Skeletal muscle cell (primary cell): ENCODE measurements at places on chromosomes 13 and 19.

DNA sequence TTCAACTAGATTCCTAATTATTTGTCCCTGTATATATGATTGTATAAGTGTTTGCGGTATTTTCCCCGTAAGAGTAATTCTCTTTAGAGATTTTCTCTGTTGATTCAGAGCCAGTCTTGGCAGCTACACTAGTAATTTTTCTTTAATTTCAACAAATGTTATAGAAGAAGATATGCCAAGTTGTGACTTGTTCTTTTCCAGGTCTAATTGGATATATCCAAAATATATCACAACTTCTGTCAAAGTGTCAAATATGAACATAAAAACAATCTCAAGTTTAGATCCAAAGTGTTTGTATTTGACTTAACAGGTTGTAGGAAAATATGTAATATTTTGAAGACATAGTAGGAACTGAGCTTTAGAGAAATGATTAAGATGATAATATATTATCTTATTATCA lies 733.9 kb upstream of the SLITRK5 start:
- no peak for DNase-seq

GRCh38 chr19:16841391-16841926 lies 12.3 kb downstream of the SIN3B start:
- DNase-seq, result no peak

GRCh38 chr19:48471836-48472235 lies 2.7 kb downstream of the CYTH2 start:
- no peak for DNase-seq

DNA sequence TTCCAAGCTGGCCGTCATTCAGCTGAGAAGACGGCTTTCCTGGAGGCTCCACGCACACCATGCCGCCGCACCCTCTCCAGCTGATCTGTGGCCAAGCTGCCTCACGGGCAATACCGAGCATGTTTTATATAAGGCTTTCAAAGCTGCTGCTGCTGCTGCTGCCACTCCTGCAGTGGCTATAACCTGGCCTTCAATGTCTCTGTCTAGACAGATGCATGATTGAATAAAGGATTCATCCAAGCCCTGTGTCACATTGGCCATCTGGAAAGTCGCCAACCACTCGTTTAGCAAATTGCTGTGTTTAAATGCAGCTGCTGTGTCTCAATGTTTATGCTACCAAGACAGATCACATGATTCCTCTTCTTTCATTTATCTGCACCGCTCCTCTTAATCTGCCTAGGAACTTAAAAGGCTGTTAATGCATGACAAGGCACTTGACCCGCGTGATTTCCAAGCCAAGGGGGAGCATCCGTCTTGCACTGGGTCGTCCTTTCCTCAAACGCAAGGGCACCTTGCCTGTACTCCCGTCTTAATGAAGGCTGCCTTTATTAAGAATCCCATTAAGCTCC lies 114.3 kb downstream of the TEX26 start:
- peak; percentile 57 for DNase-seq

- no peak for DNase-seq
Measured at GRCh38 chr13:73411067-73411809, 352.4 kb downstream of the KLF5 start.

- peak; percentile 82 for DNase-seq
Measured at GRCh38 chr19:39078436-39079200, 5.5 kb upstream of the ACP7 start.

DNA sequence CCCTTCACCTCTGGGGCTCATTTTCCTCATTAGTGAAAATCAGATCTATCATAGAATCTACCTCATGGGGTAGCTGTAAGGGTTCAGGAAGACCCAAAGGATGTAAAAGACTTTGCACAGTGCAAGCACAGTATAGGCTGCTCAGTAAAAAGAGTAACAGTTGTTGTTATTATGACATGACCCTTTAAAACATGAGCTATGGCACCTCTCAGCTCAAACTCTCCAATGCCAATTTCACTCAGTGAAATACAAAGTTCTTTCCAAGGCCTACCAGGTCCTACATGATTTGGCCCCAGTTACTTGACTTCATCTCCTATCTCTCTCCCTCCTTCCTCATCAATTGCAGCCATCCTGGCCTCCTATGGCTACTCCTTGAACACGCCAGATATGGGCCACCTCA lies 4.9 kb downstream of the SMG9 start:
- no peak for DNase-seq

DNA sequence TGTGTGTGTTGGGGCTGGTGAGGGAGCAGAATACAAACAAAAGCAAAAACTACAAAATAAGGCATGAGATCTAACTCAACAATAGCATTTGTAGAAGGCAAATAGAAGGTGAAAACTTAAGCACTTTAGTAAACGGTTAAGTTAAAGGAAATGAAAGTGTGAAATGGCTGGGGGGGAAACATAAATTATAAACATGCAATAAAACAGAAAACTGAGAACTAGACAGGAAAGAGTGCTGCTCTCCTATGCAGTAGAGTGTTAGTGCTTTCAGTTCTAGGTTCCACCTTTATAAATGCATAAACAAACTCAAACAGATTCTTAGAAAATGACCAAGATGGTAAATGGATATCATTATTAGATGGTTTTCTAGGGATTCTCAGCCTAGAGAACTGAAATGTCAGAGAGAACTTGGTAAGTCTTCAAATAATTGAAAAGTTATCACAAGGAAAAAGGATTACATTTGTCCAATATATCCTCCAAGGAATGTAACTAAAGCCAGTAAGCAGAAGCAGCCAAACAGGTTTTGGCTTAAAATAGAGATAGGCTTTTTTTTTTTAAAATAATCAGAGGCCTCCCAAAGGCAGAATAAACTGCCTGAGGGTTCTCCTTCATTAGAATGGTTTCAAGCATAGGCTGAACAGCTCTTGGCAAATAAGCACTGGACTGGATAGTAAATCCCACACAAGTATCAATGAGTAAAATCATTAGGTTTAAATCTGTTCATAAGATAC lies 23.3 kb downstream of the RBM26 start:
- no peak for DNase-seq

DNA sequence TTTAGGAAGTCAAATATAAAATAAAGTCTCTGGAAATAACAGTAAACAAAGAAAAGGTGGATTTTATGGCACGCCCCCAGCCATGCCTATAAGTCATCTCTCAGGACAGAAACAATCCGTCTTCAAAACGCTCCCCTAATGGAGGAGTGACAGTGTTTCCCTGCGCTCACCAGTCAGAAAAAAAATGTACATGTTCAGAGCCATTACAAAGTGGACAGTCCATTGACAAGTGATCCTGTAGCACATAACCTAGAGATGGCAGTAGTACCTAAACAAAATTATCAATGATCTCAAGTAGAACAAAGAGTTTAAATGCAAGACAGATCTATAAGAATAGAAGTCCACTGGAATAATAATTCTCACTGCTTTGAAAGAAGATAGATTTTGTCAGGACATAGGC lies 891.7 kb upstream of the MIR17HG start:
- no peak for DNase-seq

- no peak for DNase-seq
Measured at GRCh38 chr13:43301346-43301969, 278.1 kb downstream of the DNAJC15 start.

- no peak for DNase-seq
Measured at GRCh38 chr19:38993271-38993670, 17.7 kb upstream of the FBXO17 start.

DNA sequence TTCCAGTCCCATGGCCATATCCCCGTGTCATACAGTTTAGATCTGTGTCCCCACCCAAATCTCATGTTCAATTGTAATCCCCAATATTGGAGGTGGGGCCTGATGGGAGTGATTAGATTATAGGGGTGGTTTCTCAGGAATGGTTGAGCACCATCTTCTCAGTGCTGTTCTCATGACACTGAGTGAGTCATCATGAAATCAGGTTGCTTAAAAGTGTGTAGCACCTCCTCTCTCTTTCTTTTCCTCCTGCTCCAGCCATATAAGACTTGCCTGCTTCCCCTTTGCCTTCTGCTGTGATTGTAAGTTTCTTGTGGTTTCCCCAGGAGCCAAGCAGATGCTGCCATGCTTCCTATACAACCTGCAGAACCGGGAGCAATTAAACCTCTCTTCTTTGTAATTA lies 197.8 kb downstream of the NALCN start:
- no peak for DNase-seq

DNA sequence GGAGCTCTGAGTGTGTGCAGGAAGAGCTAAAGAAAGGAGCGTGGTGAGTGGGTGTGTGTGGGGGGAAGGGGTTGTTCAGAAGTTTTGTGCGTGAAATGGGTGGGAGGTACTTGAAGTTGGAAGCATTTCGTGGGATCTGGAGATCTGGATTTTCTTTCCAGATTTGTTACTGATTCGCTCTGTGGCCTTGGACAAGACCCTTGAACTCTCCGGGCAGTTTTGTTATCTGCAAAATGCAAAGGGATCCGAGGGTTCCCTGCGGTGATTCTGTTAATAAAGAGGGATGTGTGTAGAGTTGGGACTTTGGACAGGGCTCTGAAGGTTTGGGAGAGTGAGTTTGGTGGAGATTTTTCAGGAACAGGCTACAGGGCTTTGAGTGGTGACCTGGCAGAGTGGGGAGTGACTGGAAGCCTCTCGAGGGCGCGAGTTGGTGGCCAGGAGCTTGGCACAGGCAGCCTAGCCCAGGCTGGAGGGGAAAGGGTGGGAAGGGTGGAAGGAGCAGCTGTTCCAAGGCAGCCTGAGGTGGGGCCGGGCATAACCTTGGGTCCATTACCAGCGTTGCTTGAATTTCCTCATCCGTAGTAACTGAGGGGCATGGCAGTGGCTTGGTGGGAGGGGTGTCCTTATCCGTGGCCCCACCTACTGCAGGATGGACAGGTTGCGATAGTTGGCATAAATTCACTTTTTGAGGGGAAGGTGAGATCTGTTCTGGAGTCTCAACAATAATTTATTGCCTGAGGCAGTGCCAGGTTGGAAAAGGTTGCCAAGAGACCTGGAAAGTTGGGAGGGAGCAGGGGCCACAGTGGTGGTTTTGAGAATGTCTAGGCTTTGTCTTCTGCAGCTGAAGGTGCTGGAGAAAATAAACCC lies 2.1 kb downstream of the ACTN4 start:
- no peak for DNase-seq

DNA sequence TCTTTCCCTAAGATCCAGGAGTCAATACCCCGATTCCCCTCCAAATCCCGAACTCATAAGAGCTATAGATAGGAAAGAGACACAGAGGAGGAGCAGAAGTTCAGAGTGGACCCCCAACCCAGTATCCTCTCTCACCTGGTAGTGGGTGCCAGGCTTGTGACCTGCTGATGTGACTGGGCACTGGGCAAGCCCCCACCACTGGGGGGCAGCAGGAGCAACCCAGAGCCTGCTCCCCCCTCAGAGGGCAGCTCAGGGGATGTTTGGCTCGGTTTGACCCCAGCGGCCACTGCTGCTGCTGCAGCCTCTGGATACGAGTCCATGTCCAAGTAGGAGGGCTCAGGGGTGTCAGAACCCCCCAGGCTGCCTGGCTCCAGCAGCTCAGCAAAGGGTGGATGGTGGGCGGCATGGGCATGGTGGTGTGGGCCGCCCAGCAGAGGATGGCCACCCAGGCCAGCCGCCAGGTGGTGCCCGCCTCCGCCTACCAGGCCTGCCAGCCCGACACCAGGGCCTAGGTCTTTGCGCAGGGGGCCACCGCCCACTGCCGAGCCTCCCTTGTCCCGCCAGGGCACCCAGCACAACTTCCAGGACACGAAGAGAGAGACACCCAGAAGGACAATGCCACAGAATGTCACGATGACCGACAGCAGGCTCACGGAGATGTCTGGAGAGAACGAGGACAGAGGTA lies 7.4 kb downstream of the SYT3 start:
- DNase-seq, result no peak

- no peak for DNase-seq
Measured at GRCh38 chr13:87981416-87981815, 310.2 kb downstream of the SLITRK5 start.

DNA sequence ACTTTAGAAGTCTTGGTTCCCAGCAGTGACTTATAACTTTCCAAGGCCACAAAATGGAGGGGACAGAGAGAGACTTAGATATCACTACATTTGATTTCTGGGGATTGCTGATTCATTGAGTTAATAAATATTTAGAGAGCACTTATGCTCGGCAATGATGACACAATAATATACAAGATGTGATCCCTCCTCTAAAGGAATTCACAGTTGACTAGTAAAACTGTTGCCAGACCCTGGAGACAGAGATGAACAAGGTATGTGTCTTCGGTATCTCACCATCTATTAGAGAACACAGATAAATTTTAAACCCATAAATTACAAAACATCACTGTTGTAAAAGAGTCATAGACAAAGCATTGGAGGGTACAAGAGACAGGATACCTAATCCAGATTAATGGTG lies 437.5 kb downstream of the FOXO1 start:
- DNase-seq, result no peak

- DNase-seq, result no peak
Measured at GRCh38 chr19:23554548-23554947, 132.5 kb downstream of the ZNF675 start.

DNA sequence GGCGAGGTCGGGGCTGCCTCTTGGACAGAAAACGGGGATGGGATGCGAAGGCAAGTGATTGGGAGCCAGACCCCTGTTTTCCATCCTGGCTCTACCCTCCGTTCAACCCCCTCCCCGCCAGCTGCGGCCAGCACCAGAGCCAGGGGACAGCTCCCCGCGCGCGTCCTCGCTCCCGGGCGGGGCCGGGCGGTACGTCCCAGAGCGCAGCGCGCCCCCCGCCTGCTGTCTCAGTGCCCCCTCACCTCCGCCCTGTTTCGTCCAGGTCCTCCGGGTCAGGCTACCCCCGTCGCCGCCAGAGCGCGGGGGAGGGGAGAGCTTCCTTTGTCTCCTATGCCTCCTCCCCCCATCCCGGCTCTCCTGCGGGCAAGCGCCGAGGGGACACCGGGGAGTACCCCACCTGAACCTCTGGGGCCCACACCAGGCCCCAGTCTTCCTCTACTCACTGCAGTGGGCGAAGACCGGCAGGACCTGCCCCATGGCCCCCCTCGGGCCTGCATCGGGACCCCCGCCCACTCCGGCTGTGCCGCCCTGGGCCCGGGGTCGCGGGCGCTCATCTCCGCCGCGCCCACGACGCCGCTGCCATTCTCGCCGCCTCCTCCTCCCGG lies 396 bp downstream of the RTN2 start:
- no peak for DNase-seq

DNA sequence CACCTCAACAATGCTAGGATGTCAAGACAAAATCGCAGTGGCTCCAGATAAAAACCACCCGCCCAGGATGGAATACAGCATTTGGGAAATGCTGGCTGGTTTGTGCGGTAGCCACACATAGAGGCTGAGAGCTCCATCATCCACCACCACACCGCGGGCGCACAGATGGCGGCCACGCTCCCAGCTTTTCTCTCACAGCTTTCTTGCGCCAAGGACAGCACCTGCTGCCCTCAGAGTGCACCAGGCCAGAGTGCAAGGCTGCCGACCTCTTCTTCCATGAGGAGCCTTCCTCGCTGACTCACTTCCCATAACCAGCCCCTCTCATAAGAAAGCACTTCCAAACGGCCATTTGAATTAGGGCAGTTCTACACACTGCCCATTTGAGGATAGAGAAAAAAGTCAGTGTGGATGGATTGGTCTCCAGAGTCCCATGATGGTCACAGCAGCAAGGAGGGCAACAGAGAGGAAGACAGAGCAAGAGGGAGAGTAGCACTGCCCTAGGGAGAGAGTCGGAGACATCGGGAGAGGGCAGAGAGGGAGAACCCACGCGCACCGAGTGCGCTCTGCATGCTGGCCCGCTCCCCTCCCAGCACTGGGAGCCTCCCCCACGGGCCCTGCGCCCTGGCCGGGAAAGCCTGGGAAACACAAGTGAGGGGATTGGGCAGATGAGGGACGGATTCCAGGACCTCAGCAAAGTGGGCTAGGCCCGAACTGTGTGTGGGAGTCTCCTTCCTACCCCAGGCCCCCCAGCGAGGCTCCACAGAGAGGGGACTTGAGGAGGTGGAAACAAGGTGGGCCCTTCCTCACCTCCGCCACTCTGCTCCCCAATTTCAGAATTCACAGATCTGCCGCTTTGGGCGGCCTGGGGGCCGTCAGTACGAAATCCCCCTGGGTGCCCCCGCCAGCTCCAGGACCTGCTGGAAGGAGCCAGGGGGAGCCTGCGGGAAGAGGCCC lies 156.9 kb downstream of the USP12 start:
- DNase-seq, result no peak
